LHCN-M2 (cell line): ENCODE measurements at places on chromosomes 6 and 20. TPM values are rescaled to one million over a fixed set of nuclear protein-coding genes. Genes with fewer than 3 reads are reported as not detected.

DNA sequence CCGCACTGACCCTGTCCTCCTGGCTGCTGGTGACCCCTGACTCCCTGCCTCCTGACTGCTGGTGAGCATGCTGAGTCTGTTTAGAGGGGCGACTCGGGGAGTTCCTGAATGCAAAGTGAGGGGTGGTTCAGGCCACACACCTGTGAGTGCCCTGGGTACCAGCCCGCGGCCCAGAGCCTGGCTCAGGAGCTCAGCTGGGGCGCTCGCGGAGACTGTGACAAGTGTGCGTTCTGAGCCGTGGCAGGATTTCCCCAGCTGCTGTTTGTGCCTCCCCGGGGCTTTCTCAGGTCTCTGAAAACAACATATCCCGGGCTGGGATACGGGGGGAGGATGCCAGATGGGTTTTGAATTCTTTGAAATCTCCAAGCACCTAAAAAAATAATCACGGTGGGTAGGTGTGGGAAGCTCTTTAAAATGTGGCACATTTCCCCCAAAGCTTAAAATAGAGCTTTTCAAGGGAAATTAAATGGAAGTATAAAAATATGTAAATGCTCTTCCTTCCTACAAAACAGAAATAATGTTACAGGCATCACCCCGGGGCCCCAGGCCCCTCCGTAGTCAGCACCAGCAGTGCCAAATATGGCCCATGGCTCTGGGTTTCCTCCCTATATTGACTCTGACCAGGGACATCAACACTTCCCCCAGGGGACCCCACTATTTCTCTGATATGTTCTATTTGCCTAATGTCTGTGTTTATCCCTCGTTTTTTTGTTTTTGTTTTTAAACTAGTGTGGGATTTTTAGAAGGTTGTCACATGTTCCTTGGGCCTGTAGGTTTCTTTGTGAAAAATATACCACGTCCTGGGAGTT, 49.9 kb upstream of the TAGAP start:
- no peak for DNase-seq

GRCh38 chr20:49846206-49846807, 33.7 kb downstream of the SLC9A8 start:
- DNase-seq = peak; percentile 64

DNA sequence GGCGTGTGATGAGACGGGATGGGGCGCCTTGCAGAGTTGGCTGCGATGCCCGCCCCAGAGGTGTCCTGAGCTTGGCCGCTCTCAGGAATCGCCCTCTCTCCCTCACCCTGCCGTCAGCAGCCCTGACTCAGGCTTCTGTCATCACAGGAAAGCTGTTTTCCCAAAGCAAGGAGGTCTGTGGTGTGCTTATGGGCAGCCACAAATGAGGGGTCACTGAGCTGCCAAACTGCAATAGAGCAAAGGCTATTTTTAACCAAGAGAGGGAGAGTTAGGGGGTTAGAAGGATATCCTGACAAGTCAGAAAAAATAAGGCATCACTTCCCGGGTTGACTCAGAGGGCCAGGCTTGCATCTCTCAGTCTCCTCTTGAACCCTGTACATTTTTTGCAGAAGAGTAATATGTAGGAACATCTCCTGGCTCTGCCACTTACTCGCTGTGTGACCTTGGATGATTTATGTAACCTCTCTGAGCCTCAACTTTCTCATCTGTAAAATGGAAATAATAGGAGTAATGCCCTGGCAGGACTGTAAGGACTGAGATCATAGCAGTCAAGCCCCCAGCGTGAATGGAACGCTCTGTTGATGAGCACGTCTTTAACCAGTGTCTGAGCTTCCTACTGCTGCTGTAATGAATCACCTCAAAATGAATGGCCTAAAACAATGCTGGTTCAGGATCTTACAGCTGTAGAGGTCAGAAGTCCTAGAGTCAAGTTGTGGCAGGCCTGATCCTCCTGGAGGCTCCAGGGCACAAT, 181.9 kb downstream of the NFATC2 start:
- peak; percentile 99 for DNase-seq

GRCh38 chr6:64985726-64986125, 721.3 kb downstream of the EYS start:
- no peak for DNase-seq

GRCh38 chr6:75326557-75327258, 42.1 kb upstream of the TMEM30A start:
- DNase-seq = no peak

- peak; percentile 77 for DNase-seq
These were observed 14.3 kb upstream of the FAM135A start for GRCh38 chr6:70398783-70399728.

GRCh38 chr20:40938020-40938419, 90.6 kb upstream of the TOP1 start:
- DNase-seq = no peak

GRCh38 chr6:16851044-16851540, 89.8 kb upstream of the ATXN1 start:
- no peak for DNase-seq

DNA sequence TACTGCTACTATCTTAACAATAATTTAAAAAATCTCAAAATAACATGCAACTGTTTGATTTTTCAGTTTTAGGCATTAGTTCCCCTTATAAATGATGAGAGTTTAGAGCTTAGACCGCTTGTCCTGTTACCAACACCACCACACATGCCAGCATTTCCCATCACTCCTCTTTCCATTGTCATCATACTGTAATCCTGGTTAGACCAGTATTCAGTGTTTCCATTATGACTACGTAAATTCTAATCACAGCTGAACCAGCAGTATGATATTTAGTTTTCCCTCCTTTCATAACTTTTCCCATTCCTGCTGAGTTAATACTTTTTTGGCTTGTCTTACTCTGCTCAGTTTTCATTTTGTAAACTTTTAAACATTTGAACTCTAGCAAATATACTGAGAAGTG, 12.2 kb upstream of the TBC1D20 start:
- no peak for DNase-seq

DNA sequence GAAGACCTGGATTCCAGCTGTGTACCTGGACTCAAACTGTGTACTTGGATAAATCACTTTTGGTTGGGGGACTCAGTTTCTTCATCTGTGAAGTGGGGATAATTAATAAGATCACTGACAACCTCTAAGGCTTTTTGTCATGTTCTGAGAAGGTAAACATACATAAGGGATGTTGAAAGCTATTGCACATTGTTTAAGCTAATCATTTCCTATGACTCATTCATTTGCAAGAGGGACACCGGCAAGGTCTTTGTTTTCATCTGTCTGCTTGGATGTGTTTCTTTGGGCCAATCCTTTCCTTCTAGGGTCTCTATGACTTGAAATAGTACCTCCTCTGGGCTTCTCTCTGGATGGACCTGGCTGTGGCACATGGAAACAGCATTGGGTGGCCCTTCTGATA, 6.8 kb downstream of the PROKR2 start:
- DNase-seq = peak; percentile 5

GRCh38 chr6:1558388-1558787, 51.3 kb upstream of the FOXC1 start:
- peak; percentile 21 for DNase-seq

- no peak for DNase-seq
These were observed 57.4 kb upstream of the EMILIN3 start for GRCh38 chr20:41424011-41424410.

DNA sequence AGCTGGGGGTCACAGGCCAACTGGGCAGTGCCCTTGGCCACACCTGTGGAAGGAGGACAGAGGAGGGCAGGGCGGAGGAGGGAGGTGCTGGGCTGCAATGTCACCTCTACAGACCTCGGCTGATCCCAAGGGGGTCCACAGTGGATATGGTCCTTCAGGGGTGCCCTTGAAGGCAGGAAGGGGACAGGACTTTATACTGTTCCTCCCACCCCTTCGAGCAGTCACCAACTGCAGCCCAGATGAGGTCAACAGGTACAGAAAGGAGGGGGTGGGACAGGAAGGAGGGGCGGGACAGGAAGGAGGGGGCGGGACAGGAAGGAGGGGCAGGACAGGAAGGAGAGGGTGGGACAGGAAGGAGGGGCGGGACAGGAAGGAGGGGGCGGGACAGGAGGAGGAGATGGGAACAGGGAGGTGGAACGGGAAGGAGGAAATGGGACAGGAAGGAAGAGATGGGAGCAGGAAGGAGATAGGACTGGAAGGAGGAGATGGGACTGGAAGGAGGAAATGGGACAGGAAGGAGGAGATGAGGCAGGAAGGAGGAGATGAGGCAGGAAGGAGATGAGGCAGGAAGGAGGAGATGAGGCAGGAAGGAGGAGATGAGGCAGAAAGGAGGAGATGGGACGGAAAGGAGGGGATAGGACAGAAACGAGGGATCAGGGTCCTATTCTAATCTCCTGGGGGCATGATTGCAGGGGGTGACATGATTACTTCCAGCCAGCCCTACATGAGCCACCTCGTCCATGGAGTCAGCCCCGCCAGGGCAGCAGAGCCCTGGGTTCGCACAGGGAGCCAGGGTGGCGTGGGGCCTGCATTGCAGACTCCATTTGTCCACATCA, 19.4 kb upstream of the MRGBP start:
- DNase-seq = peak; percentile 36

The SLC25A27 gene
- total RNA-seq = 0.58 and 2.1 TPM in 2 replicates

The SLC17A3 gene
- not detected in 2 replicates for total RNA-seq

The TMEM74B gene
- total RNA-seq = 0.13 TPM in 1 of 2 replicates, not detected in the other

The MEI4 gene
- total RNA-seq = not detected in 2 replicates

The CDH26 gene
- 0.06 TPM in 1 of 2 replicates, not detected in the other for total RNA-seq

The OPN5 gene
- total RNA-seq = not detected in 2 replicates

The NOTCH4 gene
- total RNA-seq = 0.26 and 1.1 TPM in 2 replicates
